ENCODE measurements at places on chromosomes 16 and 17.

DNA sequence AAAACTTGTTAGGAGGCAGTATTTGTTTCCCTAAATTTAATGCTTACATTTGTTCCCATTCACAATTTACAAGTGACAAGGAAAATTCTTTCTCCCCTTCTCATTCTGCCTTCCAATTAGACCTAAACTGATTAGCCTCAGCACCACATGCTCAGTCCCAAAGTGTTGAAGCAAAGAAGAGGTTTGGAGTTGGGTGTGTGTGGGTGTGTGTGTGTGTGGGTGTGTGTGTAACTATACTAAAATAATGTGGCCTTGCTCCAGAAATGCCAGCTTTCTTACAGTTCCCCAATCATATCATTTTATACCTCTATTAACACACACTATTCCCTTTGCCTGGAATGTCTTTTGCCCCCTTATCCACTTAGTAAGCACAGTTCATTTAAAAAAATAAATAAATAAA, 6.9 kb upstream of the UTP6 start:
- no peak for DNase-seq

- no peak for DNase-seq
Observed at GRCh38 chr16:22120440-22120839, 28.1 kb downstream of the VWA3A start.

DNA sequence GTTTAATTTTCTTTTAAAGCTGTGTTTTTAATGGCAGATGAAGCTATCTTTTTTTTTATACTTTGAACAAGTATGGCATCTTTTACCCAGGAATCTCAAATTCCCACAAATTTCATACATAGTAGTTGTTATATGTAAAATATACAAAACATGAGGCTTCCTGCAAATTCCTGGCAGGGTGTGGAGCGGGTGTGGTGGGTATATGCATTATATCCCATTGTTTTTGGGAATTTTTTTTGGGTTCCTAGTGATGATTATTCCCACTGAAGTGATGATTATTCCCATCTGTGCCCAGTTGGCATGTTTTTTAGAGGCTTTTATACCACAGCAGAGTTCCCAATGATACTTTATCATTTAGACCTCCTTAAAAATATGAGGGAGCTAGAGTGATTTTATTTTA, 320.4 kb downstream of the ZFHX3 start:
- no peak for DNase-seq

GRCh38 chr16:24609740-24610415, 70.5 kb downstream of the RBBP6 start:
- no peak for DNase-seq

GRCh38 chr16:74279266-74279665, 17.3 kb upstream of the PSMD7 start:
- DNase-seq: no peak

GRCh38 chr17:2435181-2435741, 34.4 kb upstream of the MNT start:
- DNase-seq: no peak

DNA sequence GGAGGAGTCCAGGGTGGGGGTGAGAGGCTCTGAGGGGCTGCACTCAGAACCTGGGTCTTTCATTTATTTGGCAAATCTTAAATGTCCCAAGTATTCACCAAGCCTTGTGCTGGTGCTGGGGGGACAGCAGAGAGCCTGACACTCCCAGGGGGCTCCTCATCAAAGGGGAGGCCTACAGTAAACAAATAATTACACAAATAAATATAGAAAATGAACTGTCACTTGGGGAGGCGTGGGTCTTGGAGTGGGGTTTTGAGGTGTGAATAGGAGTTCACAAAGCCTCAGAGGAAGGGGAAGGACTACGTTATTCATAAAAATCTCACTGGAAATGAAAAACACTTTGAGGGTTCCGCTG, 15.2 kb upstream of the PRM1 start:
- DNase-seq: no peak

All from cortex of kidney (tissue), 1 donor.